ENCODE measurements at places on chromosomes 7 and 10. TPM values are rescaled to one million over a fixed set of nuclear protein-coding genes. Genes with fewer than 3 reads are reported as not detected.

DNA sequence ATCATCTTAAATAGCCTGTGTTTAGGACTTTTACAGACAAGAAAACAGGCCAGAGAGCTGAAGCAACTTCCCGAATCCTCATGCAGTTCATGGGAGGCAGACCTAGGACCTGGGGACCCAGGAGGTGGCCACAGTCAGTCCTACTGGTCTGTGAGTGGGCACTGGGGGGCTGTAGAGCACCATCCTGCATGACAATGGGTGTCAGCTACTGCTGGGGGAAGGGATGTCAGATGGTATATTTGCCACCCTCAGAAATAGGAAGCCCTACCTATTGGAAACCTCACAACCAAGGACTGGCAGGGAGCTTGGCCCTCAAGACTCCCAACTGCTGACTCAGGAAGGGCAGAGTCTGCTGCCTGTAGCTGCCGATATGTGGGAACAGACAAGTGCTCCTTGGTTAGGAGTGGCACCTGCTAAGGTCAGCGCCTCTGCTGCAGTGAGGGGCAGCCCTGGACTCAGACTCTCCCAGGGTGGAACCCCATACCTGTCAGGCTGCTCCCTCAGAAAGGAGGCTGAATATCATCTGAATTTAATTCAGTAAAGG lies 29.7 kb downstream of the OGDH start:
- DNase-seq: no peak

DNA sequence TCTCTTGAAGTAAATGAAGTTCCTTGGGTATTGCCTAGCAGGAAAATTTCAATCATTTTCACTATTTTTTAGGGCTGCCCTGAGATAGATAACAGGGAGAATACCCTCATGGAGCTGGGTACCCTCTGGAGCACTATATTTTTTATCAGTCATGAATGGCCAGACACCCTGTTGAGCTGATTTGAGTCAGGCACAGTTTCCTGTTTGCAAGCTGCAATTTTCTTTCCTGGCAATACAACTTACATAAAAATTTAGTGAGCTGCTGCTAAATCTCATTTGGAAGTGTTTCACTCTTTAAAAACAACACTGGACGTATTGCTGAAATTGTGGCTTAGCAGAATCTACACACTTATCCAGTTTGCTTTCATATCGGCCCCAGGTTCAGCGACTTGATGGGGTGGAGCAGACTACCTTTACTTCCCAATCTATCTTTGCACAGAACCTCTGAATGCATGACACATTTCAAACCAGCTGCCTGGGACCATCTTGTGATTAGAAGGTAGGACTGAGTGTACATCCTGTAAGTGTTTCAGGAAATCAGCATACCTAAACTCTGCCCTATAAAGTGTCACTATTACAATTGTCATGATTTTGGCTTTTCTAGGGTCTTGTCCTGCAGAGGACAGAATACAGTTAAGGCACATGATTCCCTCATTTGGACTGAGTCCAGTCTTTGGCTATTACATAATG lies 125.7 kb upstream of the FAM3C start:
- no peak for DNase-seq

The NODAL gene
- not detected for total RNA-seq

The SLC13A1 gene
- not detected for total RNA-seq

The FOXI2 gene
- not detected for total RNA-seq

The LIPM gene
- total RNA-seq: not detected

DNA sequence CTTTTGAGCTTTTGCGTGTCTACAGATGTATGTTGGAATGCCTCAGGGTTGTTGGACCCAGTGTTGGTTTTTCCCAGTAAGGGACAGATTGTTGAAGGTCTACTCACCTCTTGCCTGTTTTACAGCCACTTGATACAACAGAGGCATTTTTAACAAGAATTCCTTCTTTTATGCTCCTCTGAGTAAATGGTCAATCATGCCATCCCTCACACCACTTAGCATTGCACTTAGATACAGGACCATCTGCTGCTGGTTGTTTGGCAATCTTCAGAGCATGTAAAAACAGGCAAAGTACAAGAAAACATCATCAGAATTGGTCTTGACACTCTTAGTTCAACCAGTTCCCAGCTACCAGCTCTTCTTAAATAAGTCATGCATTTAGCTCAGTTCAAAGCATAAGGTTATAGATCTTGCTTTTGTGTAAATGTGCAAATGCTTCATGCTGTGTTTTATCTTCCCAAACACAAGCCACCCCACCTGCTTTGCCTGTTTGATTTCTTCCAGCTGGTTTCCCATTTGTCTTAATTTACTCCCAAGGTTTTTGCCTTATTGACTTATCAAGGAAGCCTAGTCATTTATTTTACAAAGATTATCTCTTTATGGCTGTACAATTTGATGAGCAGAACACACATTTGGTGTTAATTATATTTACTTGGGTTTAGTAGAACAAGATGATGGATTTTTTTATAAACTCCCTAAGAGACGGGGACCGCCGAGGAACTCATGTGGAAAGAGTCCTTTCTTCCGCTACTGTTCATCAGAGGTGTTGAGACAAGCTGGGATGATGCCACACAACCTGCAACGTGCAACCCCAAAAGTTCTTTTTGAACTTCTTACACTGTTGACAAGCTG lies 136.6 kb downstream of the AHR start:
- no peak for DNase-seq

- DNase-seq: no peak
Observed at GRCh38 chr7:45180084-45180986, 22.7 kb downstream of the RAMP3 start.

GRCh38 chr10:23193435-23194074 lies 1.4 kb downstream of the PTF1A start:
- DNase-seq: no peak

Data from activated naive CD8-positive, alpha-beta T cell treated with anti-CD3 and anti-CD28 coated beads for 36 hours (primary cell).